ENCODE measurements at places on chromosomes 3 and 15.
A peak's percentile ranks its signal among the peaks of the same experiment; 100 is the strongest.

DNA sequence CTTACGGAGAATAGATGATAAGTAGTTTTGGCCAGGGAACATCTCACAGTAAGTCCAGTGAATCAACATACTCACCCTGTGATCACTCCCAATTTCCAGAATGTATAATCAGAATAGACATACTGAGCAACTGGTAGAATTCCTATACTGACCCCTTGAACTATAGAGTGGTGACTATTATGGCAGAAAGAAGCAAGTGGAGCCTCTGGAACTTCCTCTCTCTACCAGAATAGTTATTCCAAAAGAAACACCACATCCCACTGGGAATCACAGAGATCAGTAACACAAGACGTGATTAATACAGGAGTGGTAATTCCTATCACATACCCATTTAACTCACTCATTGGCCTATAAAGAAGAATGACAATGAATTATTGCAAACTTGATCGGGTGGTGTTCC lies 50.1 kb upstream of the TRIM42 start:
- no peak for DNase-seq

- no peak for DNase-seq
Observed at GRCh38 chr3:104885214-104885814, 481.4 kb upstream of the ALCAM start.

DNA sequence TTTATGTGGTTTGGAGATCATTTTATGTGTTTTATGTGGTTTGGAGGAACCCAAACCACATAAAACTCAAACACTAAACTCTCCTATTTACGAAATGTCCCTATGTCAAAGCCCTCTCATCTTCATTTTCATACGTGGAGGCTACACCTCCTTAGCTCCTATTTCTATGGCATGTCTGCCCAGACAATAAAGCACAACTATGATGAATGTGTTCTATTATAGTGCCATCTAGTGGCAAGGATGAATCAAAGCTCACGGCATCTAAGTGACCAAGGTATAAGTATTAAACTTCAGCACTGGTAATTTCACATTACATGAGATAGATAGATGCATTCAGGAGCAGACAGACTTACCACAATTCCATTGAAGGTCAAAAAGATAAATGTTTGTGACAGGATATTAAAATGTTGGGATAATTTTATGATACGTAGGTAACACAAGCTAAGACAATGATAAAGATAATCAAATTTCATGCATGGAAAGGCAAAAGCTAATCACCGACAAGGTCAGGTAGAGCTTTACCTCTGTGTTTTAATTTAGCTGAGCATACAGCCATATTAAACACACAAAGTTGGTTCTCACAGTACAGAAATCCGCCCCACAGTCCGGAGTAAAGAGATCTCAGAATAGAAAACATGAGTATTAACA lies 130.6 kb upstream of the FHIT start:
- DNase-seq, result peak; percentile 49

- DNase-seq, result no peak
Observed at GRCh38 chr3:171453180-171453886, 6.9 kb downstream of the TNIK start.

DNA sequence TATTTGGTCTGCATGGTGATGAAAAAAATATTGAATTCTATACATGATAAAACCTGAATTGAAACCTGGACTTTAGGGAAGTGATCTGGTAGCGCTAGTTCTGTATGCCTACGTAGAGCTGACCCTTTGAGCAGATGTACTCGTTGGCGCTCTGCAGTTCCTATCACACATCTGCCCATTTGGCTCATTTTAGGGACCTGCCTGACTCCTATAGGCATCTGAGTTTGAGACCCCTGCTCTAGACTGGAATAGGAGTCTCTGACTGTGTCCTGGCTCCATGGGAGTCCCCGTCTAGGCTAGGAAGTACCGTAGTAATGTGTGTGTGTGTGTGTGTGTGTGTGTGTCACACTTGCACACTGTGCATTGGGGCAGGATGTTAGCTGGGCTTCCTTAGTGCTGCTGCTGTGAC lies 21.2 kb downstream of the STARD5 start:
- DNase-seq, result no peak

DNA sequence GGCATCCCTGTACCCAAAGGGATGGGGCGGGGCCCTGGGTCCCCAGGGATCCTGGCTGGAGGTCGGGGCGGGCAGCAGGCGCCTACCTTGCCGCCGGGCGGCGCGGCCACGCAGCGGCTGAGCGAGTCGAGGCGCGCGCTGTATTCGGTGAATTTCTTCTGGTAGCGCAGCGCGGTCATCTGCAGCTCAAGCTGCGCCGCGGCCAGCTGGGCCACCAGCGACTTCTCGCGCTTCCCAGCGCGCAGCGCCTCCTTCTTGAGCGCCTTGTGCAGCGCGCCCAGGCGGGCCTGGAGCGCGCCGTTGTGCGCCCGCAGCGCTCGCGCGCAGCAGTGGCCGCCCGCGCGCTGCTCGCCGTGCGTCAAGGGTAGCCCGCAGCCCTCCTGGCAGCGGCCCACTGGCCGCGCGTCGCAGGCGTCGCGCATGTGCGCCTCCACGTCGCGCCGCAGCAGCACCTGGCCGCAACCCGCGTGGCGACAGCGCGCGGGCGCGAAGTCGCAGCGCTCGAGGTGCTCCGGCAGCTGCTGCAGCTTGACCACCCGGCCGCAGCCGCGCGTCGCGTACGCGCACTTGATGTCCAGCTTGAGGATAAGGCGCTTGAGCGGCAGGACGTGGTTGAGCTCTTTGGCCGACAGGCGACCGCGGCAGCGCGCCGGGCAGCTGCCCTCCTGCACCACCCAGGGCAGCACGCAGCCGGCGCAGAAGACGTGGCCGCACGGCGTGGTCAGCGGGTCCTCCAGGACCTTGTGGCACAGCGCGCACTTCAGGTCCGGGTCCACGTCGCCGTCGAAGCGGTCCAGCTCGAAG lies 522 bp downstream of the PDZRN3 start:
- peak; percentile 66 for DNase-seq

DNA sequence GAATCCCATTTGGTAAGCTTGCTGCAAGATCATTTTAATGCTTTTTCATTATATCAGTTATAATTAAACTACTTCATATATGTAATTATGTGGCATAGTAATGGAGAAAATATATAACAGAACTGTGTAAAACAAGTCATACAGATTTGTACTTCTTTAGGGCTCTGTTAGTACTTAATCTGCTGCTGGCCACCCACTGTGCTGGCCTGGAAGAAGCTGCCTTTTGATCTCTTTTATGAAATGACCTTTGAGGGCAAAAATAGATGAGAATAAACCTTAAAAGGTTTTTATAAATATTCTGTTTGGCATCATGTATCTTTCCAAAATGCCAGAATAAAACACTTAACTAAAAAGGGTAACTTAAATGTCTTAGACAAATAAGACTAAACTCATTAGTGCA lies 262.9 kb downstream of the ZIC1 start:
- no peak for DNase-seq

DNA sequence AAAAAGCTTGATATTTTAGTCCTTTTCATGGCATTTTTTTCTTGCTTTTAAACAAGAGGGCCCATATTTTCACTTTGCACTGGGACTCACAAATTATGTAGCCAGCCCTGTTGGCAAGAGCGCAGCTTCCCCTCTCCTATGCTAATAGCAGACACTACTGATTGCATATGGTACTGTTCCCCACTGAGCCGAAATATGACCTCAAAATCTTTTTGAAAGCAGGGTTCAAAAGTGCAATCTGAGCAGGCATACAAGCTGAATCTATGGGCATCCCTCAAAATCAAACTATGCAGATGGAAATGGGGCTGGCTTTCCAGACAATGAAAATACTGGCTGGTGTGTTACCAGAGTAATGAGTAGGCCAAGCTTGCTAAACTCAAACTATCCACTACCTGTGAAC lies 225.2 kb upstream of the SETMAR start:
- DNase-seq, result no peak

DNA sequence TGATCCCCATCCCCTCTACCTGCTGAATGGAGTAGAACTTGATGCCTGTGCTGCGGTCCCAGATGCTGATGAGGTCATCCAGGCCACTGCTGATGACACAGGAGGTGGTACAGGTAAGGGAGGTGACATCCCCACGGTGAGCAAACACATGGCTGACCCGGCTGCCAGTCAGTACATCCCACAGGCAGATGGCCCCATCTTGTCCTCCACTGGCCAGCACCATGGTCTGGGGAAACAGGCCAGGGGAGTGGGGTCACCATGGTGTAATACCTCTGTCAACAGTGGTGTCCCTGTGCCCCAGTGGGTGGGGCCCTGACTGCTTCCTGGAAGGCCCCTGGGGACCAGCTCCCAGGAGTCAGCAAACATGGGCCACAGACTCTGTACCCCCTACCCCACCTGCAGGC lies 33.3 kb downstream of the PTPN23 start:
- no peak for DNase-seq

DNA sequence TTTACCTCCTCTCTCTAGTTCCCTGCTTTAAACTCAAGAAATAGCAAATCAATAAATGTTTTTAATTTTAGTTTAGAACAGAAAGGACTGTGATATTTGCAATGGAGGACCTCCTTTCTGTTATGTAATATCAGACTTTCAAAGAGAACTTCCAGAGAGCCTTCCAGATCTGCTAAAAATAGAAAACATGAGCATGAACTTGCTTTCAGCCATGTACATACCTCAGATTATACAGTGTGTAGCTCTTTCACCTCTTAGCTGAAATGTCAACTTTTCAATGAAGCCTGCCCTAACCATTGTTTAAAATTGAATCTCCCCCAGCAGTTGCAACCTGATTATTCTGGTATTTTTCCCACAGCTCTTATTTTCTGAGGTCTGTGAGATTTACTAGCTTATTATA lies 12.6 kb downstream of the CAPN7 start:
- DNase-seq, result no peak

- no peak for DNase-seq
Observed at GRCh38 chr3:25452192-25452591, 24.1 kb downstream of the RARB start.

DNA sequence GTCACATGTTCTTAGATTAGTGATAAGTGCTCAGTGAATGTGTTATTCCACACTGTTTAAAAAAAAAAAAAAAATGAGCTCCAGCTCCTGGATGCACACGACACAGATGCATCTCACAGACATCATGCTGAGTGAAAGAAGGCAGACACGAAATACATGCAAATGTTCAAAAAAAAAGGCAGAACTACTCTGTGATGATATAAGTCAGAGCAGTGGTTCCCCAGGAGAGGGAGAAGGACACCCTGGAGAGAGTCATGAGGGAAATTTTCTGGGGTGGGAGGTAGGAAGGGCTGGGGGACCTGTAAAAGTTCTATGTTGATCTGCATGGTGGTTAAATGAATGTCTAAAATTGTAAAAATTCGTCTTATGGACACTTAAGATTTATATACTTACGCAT lies 4.3 kb downstream of the CSRNP1 start:
- no peak for DNase-seq

DNA sequence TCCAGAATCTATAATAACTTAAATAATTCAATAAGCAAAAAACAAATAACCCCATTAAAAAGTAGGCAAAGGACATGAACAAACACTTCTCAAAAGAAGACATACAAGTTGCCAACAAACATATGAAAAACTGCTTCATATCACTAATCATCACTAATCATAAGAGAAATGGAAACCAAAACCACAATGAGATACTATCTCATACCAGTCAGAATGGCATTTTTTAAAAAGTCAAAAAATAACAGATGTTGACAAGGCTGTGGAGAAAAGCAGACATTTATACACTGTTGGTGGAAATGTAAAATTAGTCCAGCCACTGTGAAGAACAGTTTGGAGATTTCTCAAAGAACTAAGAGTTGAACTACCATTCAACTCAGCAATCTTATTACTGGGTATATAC lies 19.5 kb upstream of the ZMAT3 start:
- no peak for DNase-seq

- no peak for DNase-seq
Observed at GRCh38 chr15:35092846-35093245, 7.8 kb upstream of the NANOGP8 start.

GRCh38 chr15:27744641-27745040 lies 354.5 kb downstream of the OCA2 start:
- DNase-seq, result no peak

GRCh38 chr3:178706411-178706810 lies 170.2 kb downstream of the KCNMB2 start:
- no peak for DNase-seq

GRCh38 chr15:78937132-78937739 lies 7.6 kb downstream of the CTSH start:
- DNase-seq, result no peak

DNA sequence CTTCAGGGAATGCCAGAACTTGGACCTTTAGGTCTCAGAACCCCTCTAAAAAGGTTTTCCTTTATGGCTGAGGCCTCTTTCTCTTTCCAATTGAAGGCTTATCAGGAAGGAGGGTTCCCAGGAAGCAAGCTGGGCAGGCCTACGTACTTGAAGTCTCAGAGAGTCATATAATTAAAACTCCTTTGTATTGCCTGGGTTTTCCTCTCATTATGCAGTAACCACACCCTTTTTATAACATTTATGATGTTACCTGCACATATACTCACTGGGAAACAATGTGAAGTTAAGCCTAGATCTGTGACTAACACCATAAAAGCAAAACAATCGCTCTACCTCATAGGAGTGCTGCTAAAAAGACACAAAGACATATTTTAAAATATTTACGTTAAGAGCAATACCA lies 27.3 kb downstream of the SERP1 start:
- DNase-seq, result no peak

GRCh38 chr15:59413577-59413976 lies 24.4 kb upstream of the FAM81A start:
- DNase-seq, result no peak

GRCh38 chr3:193932576-193932975 lies 203.4 kb upstream of the HES1 start:
- DNase-seq, result no peak

GRCh38 chr3:156614642-156615511 lies 59.5 kb upstream of the TIPARP start:
- DNase-seq, result no peak

GRCh38 chr3:53346514-53346913 lies 829 bp downstream of the DCP1A start:
- no peak for DNase-seq

DNA sequence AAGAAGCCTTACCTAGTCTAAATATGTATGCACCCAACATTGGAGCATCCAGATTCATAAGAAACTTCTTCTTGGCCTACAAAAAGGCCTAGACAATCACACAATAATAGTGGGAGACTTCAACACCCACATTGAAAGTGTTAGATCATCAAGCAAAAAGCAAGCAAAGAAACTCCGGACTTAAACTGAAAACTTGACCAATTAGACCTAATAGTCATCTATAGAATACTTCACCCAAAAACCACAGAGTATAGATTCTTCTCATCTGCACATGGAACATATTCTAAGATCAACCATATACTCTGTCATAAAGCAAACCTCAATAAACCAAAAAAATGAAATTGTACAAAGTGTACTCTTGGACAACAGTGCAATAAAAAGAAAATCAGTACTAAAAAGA lies 22.3 kb upstream of the OR5K4 start:
- no peak for DNase-seq

DNA sequence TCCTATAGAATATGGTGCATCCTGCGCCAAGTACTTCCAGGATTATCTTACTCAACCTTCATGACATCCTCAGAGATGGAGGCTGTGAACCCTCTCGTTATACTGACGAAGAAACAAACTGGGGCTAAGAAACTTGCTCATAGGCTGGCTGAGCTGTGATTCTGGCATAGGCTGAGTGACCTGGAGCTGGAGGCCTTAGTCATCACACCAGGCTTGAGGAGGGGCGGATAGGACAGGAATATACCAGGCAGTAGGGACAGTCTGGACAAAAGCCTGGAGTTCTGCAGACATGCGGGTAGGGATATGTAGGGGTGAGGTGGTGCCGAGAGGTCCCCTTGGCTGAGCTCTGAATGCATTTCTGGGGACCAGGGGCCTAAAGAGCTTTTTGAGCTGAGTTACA lies 18.1 kb downstream of the HEMK1 start:
- no peak for DNase-seq

Measured in SHP77 (cell line).